ENCODE measurements at places on chromosomes 3 and 15. TPM values are rescaled to one million over a fixed set of nuclear protein-coding genes. Genes with fewer than 3 reads are reported as not detected.

The CACNA1D gene
- total RNA-seq = under 0.01 TPM

The WDR93 gene
- not detected for total RNA-seq

The SIDT1 gene
- under 0.01 TPM for total RNA-seq

The ARPP21 gene
- not detected for total RNA-seq

The GABRR3 gene
- total RNA-seq = not detected
